ENCODE measurements at places on chromosomes 5 and 9.

- no peak for DNase-seq
Measured at GRCh38 chr5:153880106-153880505, 158.6 kb downstream of the FAM114A2 start.

- DNase-seq: no peak
Measured at GRCh38 chr5:29796013-29796412, 1397.5 kb upstream of the CDH6 start.

DNA sequence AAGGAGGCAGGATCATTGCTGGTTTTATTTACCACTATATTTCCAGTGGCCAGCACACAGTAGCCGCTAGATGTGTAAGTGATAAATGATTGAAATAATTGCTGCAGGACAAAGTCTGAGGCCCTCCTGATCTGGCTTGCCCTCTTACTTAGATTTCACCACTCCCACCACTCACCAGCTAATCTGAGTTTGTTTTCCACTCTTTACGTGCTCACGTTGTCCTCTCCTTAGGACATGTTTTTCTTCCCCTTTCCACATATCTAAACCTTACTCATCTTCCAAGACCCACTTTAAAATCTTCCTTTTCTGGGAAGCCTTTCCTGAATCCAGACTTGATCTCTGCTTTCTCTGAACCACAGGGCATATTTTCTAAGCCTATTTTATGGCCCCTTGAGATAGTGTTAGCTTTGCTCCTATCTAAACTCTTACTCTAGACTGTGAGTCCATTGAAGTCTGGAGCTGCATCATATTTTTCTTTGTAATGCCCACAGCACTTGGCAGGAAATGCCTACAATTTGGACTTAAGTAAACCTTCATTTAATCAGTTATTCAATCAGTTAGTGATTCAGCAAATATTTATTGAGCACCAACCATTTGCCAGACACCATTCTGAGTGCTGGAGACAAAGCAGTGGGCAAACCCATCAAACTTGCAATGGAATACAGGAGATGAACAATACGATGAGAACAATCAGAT is 2.4 kb downstream of the TLR4 start:
- no peak for DNase-seq

- peak; percentile 59 for DNase-seq
Measured at GRCh38 chr5:157511651-157512644, 51.9 kb downstream of the NIPAL4 start.

DNA sequence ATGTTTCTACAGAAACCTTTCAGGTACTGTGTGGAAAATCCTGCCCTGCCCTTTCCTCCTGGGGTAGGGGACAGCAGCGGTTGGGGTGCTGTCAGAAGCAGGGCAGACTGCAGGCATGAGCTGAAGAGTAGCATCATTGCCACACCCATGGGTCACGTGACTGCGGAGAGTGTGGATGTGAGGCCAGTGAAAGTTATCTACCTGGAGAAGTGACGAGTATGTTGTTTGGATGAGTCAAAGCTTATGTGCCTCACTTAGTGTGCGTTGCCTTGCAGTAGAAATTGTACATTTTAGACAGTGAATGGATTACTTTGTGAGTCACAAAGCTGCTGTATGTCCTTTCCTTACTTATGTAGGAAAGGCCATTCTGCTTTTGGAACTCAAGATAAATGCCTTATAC is 21.7 kb upstream of the ACTBL2 start:
- no peak for DNase-seq

Data from HEK293T (cell line).